ENCODE measurements at places on chromosomes 1 and 21. TPM values are rescaled to one million over a fixed set of nuclear protein-coding genes. Genes with fewer than 3 reads are reported as not detected.

- no peak for DNase-seq
Measured at GRCh38 chr1:64733581-64734286, 11.1 kb upstream of the RAVER2 start.

Gene C4BPB
- not detected for total RNA-seq

DNA sequence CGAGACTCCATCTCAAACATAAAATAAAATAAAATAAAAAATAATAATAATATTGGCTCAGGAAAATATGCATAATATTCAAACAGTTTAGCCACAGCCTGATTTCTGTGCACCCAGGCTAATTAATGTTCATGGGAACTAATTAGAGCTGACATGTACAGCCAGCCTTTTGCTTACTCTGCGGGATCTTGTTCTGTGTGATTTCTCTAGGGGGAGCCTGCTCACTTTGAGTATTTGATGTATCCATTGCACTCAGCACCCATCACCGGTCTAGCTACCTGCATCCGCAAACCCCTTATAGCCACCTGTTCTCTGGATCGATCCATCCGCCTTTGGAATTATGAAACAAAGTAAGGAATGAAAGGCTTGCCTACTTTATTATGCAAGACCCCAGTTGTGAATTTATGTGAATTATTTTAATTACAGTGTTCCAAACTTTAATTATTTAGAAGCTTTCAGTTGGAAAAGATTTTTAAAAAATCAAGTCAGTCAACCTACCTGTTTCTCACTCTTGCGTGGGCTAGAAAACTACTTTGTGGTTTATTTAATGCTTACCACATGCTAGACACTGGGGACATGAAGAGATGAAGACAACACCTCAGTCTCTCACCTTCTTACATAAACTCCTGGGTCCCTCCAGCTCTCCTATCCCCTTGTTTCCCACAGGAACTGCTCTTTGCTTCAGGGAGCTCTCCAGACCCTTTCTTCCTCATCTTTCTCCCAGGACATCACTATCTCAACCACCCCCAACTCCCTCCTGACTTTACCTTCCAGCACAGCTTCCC is 25.4 kb downstream of the CFAP57 start:
- no peak for DNase-seq

DNA sequence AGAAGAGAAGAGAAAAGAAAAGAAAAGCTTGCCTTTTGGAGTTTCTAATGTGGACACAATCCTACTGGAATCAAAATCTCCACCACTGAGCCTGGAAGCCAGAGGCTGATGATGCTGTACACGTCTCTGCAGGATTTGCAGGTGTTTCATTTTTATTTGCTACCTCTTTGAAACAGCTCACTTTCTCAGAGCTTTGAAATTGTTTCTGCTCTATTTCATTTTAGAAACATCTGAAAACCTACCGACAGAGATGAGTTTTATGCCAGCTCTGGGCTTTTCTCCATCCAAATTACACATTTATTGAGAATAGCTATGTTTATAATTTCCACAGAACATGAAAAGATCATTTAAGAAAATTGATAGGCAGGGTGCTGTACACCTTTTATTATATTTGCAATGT is 46.2 kb downstream of the URB2 start:
- no peak for DNase-seq

All from osteoblast (primary cell).